EH (cell line): ENCODE measurements at places on chromosomes 5 and 9.

DNA sequence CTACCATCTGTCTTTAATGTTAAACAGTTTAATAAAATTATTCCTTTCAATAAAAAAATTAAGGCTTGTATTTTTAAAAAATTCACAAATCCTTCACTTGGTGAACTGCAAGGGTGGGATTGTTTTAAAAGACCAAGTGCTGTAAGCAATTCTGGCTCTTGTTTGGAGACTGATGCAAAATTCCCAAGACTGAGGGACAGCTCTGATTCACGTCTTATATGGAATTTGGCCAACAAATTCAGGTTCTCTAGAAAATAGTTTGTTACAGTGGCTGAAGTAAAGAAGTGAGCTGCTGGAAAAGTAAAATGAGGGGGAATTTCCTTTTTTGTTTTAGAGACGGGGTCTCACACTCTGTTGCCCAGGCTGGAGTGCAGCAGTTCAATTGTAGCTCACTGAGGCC lies 58.3 kb downstream of the PRELID2 start:
- peak; percentile 63 for DNase-seq

DNA sequence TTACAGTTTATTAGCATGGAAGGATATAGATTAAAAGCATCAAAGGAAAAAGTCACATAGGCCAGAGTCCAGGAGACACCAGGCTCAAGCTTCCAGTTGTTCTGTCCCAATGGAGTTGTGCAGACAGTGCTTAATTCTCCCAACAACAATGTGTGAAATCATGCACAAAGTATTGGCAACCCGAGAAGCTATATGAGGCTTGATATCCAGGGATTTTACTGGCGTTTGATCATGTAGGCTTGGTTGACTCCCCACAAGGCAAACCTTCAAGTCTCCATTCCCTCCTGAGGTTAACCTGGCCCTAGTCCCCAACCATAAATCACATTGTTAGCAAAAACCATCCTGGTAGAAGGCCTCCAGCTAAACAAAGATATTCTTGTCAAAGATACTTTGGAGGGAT lies 141.5 kb downstream of the ADAMTS19 start:
- no peak for DNase-seq

DNA sequence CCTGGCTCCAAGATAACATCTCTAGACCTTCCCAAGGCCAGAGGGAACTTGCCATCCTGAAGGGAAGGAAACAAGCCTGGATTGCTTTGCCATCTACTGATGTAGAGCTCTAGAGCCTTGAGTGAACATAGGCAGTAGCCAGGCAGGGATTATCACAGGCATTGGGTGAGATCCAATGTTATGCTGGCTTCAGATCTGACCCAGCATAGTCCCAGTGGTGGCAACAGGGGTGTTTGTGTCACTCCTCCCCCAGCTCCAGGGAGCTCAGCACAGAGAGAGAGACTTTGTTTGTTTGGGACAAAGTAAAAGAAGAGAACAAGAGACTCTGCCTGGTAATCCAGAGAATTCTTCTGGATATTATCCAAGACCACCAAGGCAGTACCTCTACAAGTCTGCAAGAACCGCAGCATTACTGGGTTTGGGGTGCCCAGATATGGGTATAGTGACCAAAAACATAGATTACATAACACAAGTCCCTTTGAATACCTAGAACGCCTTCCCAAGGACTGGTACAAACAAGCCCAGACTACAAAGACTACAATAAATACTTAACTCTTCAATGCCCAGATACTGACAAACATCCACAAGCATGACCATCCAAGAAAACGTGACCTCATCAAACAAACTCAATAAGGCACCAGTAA lies 137.6 kb upstream of the DAPK1 start:
- no peak for DNase-seq

GRCh38 chr5:77867914-77868313 lies 91.8 kb upstream of the TBCA start:
- DNase-seq: no peak

DNA sequence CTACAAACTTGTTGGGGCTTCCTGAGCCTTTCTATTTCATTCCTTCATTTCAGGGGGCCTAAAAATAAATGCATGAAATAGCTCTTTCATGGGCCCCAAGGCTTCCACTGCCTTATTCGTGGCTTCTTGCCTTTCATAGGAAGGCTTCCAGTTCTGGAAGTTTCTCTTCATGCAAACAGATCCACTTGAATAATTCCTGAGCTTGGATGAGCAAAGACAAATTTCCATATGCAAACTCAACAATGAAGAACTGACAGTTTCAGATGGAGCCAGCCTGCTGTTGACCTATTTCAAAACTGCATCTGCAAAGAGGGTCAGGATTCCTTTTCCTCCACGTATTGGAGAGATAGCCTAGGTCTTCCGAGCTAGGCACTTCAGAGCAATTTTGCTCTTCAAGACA lies 142.1 kb downstream of the MLLT3 start:
- DNase-seq: no peak

- DNase-seq: no peak
Observed at GRCh38 chr5:22673131-22673530, 180.0 kb downstream of the CDH12 start.

DNA sequence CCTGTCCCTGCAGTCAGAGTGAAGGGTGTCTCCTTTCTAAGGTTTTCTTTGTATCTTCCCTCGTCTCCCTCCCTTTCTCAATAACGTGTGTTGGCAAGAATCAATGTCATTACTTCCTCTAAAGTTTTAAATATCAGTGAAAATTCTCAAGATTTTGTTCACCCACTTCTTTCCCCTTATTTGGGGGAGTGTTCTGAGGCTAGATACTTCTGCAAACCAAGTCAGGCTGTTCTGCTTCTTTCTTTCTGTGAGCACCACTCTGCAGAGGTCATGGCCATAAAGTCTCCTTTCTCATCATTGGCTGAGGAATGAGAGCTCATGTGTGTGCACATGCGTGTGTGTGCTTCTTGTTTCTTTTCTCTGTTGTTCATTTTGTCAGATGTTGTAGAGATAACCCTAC lies 26.6 kb upstream of the SPATA31C2 start:
- no peak for DNase-seq

GRCh38 chr5:125503946-125504345 lies 757.5 kb upstream of the ZNF608 start:
- no peak for DNase-seq

DNA sequence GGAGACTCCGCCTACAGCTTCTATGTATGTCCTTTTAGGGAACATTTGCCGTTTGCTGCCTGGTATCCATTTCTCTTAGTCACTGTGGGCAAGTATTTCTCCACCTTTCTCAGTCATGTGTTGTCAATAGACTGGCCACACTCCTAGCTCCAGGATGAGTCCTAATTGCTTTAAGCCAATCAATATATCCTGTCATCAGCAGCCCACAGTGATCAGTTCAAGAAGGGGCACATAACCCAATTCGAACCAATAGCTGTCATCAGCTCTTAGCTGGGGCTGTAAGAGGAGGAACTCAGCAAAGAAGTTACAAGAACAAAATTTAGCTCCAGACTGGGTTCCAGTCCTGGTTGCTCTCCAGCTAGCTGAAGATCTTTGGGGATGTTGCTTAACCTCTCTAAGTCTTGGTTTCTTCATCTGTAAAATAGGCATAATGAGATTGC lies 70.7 kb upstream of the MAN2A1 start:
- DNase-seq: no peak

GRCh38 chr5:180640611-180640860 lies 8.9 kb downstream of the FLT4 start:
- DNase-seq: no peak

DNA sequence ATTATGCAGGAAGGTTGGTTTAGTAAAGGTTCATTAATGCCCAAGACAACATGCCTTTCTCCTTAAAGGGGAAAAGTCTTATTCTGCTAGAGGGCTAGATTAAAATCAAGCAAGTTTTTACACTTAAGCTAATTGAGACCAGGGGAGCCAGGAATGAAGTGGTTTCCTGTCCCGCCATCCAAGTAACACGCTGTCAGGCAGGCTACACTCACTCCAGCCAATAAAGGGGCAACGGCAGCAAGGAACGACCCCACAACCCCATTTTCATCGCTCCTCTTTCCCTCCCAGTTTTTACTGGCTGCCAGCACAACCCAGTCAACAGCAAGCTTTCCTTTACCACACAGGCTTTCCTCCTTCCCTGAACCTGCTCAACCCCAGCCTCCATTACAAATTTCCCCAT lies 225.1 kb downstream of the DCP2 start:
- no peak for DNase-seq

- DNase-seq: peak; percentile 3
Observed at GRCh38 chr9:105833271-105833975, 139.1 kb downstream of the TMEM38B start.

DNA sequence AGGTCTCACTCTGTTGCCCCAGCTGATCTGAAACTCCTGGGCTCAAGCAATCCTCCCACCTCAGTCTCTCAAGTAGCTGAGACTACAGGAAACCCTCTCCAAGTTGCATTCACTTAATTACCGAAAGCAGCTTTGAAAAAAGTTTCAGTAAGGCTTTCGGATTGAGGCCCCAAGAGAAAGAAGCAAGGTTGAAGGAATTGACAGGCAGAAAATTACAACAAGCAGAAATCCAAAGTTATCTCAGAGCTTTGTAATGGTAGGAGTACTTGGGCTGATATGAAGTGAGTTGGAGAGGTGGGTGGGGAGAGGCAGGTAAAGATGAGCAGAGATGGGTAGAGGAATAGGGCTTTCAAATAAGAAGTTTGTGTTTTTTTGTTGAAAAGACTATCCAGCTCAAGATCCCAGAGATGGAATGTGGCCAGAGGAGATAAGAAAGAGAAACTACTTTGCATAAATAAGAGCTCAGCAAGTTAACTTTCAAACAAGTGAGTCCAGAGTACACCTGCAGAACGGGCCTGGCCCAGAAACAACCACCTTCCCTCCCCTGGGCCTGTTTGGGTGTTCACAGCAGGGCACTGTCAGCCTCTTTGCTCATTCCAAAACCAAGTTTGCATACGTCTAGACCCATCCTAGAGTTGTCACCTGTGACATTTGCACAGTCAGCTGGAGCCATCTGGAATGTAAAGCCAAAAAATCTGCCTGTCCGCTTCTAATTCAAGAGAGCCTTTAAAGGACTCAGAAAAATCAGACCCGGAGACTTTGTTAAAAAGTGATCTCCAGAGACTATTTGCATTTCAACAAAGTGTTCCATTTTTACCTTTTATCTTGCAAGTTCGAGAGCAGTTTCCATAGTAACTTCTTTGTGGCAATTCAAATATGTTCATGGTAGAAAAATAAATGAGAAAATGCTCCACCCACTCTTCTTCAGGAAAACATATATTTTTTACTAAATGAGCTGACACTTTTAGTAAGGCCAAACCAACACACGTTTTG lies 2.2 kb upstream of the CLINT1 start:
- no peak for DNase-seq

- no peak for DNase-seq
Observed at GRCh38 chr5:130350131-130350530, 445.9 kb downstream of the CHSY3 start.

DNA sequence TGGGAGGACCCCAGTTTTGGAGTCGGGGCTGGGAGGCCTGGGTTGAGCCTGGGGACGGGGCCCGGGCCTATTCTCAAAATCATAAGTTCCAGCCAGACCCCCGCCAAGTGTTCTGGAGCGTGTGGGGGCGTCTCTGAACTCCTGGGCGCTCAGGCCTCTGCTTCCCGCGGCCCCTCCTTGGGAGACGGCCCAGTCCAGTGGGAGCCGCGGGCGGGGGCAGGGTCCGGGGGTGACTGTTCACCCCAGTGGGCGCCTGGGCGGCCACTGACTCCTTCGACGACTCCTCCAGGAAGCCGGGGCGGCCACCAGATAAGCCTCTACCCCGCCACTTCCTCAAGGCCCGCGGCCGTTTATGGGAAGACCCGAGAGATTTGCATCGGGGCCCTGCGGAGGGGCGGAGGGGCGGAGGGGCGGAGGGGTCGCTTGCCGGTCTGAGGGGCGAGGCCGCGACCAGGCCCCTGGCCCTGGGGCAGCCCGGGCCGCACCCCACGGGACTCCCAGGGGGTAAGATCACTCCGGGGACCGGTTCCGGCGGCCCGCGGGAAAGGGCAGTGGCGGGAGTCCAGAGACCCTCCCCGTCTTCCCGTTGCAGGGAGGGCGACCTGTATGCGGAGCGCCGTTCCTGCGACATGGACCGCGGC lies 655 bp downstream of the TOR4A start:
- DNase-seq: peak; percentile 44

DNA sequence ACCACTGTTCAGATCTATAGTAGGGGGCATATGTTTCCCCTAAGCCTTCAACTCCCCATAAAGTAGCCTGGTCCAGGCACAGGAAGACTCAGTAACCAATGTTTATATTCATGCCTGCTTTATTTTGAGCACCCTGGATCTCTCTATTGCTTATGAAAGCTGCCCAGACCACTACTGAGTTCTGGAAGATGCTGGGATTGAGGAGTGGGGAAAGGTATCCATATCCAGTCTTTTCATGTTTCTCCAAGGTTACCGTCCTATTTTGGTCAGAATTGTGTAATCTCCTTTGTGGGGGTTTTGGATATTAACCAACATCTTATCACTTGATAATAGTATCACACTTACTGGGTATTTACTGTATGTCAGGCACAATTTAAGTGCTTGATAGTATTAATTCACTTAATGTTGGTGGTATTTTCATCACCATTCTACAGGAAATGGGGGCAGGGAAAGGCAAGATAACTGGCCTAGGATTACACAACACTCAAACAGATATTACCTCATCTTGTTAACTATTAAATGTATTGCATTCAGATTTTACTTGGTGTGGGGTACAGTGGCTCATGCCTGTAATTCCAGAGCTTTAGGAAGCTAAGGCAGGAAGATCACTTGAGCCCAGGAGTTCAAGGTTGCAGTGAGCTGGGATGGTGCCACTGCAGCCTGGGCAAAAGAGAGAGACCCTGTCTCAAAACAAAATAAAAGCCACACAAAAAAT lies 36.3 kb downstream of the RUSC2 start:
- peak; percentile 86 for DNase-seq

GRCh38 chr9:98359569-98359968 lies 104.1 kb upstream of the TBC1D2 start:
- DNase-seq: no peak

GRCh38 chr9:37806271-37806670 lies 5.7 kb downstream of the DCAF10 start:
- no peak for DNase-seq

GRCh38 chr5:172897481-172898217 lies 61.6 kb upstream of the RPL26L1 start:
- peak; percentile 100 for DNase-seq

DNA sequence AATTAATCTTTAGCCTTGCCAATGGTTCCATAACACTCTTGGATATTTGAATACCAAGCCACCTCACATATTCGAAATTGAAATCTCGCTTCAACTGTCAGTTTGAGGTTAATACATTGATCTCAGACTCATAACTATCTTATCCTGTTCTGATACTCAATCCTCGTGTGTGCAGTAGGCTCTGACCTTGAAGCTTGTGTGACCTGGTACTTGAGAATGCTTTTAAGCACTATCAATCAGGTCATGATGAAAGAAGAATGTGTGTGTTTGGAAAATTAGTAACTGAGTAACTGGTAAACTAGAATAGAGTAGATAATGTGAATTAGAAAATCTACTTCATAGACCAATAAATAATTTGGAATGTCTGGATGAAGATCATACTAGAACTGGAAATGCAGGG lies 1266.7 kb downstream of the MAT2B start:
- no peak for DNase-seq
